GM12891 (cell line): ENCODE measurements at places on chromosomes 4 and X.

- no peak for DNase-seq
Observed at GRCh38 chrX:73126240-73126639, 46.9 kb upstream of the PABPC1L2A start.

DNA sequence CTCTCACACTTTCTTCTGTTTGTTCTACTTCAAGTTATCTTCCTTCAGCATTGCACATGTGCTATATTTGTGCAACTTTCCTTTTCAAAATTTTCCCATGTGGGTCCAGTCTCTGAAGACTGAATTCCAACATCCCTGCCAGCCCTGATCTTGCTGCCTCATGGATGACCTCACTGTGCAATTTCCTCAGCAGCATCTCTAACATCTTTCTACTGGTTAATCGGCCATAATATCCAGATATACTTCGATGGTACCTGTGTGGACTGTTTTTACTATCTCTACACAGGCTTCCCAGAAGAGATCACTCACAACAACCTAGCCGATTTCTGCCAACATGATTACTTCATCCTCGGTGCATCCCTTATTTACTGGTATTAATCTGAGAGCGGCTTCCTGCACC lies 41.5 kb downstream of the GPM6A start:
- no peak for DNase-seq

- DNase-seq: no peak
Observed at GRCh38 chrX:47543496-47543895, 17.5 kb upstream of the ARAF start.

DNA sequence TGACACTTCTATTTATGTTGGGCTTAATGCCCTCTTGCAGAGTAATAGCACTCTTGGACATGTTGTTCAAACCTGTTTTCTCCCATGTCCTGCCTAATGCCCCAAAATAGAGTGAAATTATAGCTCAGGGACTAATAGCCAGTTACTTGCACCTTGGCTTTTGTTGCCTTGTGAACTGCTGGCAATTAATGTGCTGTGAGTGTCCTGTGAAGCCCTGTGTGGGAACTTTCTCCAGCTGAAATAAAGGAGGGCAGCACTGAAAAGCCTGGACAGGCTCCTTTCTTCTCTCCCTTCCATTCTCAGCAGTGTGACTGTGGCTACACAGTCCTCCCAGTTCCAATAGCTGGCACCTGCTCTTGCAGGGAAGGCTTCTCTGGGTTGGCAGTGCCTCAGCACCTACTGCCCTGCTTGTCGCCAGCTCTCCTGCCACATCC lies 72.4 kb downstream of the DCLK2 start:
- no peak for DNase-seq

GRCh38 chrX:31021537-31021936 lies 50.3 kb downstream of the FTHL17 start:
- DNase-seq: no peak

- no peak for DNase-seq
Observed at GRCh38 chr4:47835494-47835893, 2.4 kb downstream of the CORIN start.

GRCh38 chr4:117814277-117815246 lies 219.7 kb upstream of the NDST3 start:
- DNase-seq: no peak

DNA sequence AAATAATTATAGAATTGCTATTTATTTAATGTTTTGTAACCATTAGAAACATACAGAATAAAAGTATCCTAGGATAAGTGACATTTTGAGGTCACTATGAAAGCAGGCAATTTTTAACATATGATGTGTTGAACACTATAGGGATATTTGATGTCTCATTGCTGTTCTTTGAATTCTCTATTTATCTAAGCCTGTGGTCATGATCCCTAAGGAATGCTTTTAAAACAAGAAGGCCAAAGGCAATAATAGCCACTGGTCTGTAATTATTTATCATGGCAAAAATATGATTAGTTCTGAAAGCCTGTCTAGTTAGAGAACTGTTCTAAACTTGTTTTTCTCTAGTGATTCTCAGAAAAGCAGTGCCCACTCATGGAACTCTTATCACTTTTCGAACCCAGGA lies 186.6 kb downstream of the RPA4 start:
- no peak for DNase-seq

- no peak for DNase-seq
Observed at GRCh38 chrX:154802947-154803346, 2.3 kb downstream of the MPP1 start.

- no peak for DNase-seq
Observed at GRCh38 chr4:54548098-54548620, 109.6 kb upstream of the KIT start.

DNA sequence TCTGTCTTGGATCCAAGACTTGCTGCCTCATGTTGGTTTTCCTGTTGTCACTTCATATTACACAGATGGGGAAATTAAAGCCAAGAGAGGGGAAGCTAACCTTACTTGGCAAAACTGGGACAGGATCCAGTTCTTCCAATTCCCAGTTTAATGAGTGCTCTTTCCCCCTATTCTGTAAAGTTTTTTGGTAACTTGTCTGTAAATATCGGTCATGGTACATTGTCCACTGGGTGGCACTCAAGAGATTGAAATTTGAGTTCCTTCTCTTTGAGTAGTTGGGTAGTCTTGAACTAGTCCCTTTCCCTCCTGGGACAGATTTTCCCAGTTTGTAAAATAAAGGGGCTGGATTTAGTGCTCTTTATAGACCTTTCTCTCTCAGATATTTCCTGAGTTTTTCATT lies 12.4 kb upstream of the EOLA2 start:
- DNase-seq: no peak

DNA sequence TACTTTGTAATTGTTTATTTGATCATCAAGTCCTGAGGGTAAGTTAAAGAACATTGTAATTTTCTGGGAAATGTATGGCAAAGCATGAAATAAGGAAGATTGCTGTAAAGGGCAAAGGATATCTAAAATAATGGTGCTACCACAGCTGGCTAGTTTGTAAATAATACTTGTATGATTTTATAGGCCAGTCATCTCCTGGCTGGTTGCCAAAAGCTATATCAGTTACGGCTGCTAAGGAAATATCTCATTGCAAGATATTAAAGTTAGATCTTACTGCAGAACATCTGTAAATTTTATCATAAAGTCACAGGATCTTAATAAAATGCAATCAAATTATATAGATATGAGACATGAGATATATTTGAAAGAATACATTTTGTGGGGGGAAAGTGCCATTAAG lies 150.8 kb upstream of the CXCL13 start:
- DNase-seq: no peak

GRCh38 chr4:2416564-2417225 lies 1.8 kb downstream of the ZFYVE28 start:
- no peak for DNase-seq

GRCh38 chrX:1481636-1482529 lies 29.2 kb upstream of the ASMTL start:
- DNase-seq: no peak

DNA sequence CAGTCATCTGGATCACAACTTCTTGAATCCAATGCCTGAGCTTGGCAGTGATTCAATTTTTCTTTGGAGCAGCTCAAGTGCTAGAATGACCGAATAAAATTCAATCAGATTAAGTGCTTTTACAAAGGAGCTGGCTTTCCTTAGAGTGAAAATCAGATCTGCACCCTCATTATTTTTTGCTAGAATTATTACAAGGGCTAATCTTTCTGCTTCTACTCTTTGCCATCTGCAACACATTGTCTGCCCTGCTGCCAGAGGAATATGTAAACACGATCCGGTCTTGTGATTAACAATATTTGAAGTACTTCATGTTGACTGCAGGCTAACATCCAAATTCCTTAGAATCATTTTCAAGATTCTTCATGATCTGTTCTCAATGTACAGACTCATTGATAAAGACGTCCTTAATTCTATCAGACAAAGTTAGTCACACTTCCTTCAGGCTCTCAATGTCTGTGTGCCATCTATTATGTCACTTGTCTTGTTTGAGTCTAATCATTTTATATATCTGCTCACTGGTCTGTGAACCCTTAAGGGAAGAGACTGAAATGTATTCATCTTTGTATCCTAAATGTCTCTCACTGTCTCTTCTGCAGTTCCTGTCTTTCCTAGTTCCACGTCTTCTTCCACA lies 531.2 kb downstream of the GALNTL6 start:
- DNase-seq: no peak

GRCh38 chr4:100995671-100996070 lies 351.7 kb downstream of the PPP3CA start:
- no peak for DNase-seq

DNA sequence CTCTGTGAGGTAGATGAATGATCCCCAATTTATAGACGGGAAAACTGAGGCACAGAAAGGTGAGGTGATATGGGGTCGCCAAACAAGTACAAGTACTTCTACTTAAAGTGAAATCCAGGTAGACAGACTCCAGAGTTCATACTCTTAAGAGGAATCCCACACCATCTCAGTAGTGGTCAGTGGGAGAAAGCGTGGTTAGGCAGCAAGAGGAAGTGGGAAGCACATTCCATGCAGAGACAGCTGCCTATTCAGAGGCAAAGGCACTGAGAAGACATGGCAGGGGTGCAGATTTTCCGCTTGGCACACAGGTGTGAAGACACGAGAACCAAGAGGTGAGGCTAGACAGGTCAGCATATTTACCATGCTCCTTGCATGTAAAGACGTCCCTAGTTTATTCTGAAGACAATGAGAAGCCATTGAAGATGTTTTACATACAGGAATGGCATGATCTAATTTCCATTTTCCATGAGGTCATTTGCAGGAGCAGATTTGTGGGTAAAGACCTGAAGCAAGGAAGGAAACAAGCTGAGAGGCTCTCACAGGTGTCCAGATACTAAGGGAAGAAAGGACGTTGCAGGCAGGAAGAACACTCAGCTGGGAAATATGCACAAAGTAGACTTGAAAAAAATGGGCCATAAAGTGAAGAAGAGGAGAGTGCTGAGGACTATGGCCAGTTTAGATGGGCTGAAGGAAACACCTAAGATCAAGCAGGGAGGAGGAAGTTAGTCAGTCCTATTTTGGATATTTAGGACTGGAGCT lies 17.3 kb upstream of the CLNK start:
- DNase-seq: no peak

- no peak for DNase-seq
Observed at GRCh38 chr4:24080871-24081270, 191.0 kb upstream of the PPARGC1A start.

DNA sequence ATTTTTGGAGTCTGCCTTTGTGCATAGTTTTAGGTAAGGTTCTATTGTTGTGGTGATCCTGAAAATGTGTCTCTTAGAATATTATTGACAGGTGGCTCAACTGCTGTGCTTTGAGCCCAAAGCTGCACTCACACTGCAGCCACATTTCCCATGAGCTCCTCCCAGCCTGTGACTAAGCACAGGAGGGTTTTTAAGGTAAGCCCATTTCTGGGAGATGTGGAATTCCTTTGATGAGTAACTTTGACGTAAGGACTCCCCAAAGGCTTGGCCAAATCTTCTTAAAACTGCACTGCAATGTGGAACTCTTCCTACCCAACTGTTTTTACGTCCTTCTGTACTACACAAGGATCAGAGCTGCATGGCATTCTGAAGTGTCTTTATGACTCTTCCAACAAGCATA lies 20.0 kb upstream of the TMPRSS11A start:
- DNase-seq: no peak

GRCh38 chr4:76589402-76589801 lies 154.4 kb downstream of the SHROOM3 start:
- no peak for DNase-seq

- DNase-seq: no peak
Observed at GRCh38 chr4:7894677-7895181, 44.9 kb downstream of the AFAP1 start.

- DNase-seq: no peak
Observed at GRCh38 chrX:9907645-9908387, 59.3 kb upstream of the CLDN34 start.

DNA sequence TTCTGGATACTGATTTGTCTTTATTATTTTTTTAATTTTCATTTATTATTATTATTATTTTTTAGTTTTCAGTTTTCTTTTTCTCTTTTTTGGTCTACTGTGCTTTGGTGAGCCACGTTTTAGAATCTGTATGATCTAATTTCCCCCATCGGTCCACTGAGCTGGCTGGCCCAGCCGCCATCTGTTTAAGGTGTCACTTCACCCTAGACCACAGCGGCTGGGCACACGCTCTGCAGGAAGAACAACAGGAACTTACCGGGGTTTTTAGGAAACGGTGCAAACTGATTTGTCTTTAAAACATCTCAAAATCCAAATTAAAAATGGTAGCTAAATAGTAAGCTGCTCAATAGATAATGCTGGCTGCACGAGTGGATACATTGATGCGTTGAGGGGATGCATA lies 48.8 kb upstream of the AMOT start:
- no peak for DNase-seq

GRCh38 chr4:107890779-107891178 lies 40.6 kb upstream of the CYP2U1 start:
- no peak for DNase-seq

- DNase-seq: no peak
Observed at GRCh38 chrX:41384051-41384705, 50.2 kb downstream of the DDX3X start.

- no peak for DNase-seq
Observed at GRCh38 chr4:166422475-166422874, 549.4 kb downstream of the TLL1 start.

DNA sequence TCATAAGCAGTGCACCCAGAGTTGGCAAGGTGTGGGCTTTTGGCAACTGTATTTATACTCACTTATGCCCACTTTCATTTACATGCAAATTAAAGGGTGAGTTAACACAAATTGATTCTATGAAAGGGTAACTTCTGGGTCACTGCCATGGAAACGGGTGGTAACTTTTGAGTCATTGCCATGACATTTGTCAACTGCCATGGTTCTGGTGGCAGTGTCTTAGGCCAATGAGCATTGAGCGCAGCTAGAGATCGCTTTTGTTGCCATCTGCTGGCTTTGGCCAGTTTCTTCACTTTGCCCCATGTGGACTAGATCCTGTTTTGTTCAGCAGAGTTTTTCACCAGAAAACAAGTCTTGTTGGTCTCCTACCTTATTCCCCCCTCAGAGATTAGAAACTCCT lies 170.8 kb upstream of the NUDT6 start:
- no peak for DNase-seq

GRCh38 chrX:125778261-125778660 lies 387.8 kb downstream of the DCAF12L2 start:
- DNase-seq: no peak

DNA sequence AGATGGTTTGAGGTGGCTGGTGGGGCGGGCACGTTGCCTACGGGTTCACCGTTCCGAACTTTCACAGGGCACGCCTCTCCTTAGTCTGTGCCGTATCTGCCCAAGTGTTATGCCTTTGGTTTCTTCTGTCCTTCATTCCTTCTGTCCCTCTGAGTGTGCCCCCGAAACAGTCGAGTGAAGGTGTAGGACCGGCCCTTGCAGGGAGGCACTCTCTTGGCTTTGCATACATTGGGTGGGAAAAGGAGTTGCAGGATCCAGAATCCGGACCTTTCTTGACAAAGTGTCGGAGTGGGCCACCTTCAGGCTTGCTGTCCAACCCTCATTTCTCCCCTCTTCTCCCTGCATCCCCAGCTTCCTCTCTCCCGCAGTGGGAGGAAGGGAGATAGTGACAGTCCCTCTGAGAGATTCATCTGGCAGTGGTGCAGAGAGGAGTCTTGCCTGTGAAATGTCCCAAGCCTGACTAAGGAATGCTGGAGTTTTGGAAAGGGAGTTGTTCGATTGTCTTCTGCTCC lies 569 bp downstream of the ARFIP1 start:
- DNase-seq: no peak

GRCh38 chr4:2671267-2671895 lies 84.8 kb downstream of the TNIP2 start:
- DNase-seq: no peak

GRCh38 chr4:90148574-90149148 lies 21.5 kb downstream of the CCSER1 start:
- DNase-seq: no peak

- DNase-seq: no peak
Observed at GRCh38 chr4:142098900-142099545, 462.6 kb downstream of the IL15 start.

GRCh38 chrX:27519226-27519625 lies 56.1 kb upstream of the PPP4R3C start:
- DNase-seq: no peak
